Kasumi-1 (cell line): ENCODE measurements at places on chromosomes 12 and 14.

DNA sequence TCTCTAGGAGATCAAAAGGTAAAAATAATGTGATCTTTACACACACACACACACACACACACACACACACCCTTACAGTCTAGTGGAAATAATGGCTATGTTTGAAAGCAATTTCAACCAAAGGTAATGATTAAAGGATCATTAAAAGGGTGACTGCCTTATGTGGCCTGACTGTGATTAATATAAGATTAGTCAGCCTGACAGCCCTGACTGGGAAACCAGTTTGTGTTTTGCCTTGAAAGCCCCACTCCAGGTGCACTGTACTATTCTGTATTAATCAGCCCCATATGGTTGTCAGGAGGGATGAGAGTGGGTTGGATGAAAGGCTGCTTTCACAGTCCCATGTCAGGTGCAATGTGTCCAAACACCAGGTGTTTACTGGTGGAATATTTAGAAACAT lies 10.5 kb downstream of the RASSF9 start:
- DNase-seq, result no peak

GRCh38 chr14:86865934-86866333 lies 1127.0 kb downstream of the GALC start:
- no peak for DNase-seq

DNA sequence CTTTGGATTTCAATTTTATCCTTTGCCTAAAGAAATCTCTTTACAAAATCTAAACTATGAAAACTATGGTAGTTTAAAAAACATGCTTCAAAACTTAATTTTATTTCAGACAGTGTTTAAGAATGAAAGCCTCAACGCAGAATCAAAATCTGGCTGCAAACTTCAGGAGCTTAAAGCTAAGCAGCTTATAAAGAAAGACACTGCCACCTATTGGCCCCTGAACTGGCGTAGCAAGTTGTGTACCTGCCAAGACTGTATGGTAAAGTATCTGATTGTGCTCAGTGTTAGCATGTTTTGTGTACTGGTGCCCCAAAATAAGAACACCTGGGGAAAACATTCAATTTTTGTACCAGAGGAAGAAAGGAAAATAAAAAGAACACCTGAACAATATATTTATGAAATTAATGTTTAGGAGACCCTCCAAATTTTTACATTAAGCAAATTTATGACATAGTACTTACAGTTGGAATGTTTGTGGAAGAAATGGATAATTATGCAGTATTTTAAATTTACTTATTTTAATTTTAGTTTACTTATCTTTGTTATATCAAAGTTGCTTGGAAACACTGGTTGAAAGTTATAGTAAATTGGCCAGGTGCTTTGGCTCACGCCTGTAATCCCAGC lies 12.2 kb downstream of the UBR7 start:
- DNase-seq, result peak; percentile 72

- no peak for DNase-seq
Observed at GRCh38 chr14:53871951-53872350, 84.7 kb downstream of the BMP4 start.

DNA sequence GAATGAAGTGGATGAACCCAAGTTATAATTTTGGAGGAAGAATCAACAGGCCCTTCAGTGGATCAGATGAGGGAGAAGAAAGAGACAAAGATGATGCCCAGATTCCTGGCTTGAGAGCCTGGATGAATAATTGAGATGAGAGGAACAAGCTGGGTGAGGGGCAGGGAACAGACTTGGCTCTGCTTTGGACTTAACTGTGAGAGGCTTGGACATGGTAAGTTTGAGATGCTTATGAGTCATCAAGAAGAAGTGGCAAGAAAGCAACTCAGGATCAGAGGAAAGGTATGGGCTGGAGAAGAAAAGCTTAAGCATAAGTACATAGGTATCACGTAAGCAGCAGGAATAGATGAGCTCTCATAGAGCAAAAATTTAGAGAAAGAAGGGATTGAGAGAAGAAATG lies 55.3 kb downstream of the FIGNL2 start:
- DNase-seq, result no peak

- no peak for DNase-seq
Observed at GRCh38 chr12:6364044-6364374, 11.4 kb downstream of the SCNN1A start.

DNA sequence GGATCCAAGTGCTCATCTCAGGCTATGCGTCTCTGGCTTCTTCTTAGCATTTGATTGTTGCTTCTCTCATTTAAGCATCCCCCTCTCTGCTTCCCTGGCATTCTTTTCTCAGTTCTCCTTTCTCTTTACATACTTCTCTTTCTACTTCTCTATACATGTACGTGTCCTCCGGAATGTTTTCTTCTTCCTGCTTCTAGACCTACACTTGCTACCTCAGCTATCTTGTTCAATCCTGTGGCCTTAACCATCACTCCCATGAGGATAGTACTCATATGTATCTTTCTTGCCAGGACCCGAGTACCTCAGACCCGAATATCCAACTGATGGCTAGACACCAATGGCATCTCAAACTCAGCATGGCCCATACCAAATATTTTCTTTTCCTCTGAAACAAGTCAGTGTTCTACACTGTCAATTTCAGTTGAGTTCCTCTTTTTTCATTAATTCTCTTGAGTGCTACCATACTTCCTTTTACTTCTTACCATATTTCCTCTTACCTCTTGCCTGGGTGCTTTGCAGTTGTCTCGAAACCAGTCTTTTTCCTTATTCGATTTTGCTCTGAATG lies 115.1 kb upstream of the SLC38A2 start:
- DNase-seq, result peak; percentile 96

GRCh38 chr12:77615332-77615731 lies 215.4 kb upstream of the NAV3 start:
- no peak for DNase-seq

DNA sequence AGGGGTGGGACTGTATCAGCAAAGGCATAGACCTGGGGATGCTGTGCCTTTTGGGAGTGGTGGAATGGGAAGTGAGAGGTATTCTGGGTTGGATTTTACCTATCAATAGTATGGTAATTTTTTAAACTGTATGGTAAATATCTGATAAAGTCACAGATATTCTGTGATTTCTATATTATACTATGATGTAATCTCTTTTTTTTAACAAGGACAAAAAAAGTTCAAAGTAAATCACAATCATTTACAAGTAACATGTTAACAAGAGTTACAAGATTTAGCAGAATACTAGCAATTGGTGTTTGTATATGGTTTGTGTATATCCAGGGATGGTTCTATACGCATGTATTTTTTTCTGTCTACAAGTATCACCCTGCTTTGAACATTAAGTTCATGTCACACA lies 56.0 kb downstream of the BMAL2 start:
- DNase-seq, result no peak

DNA sequence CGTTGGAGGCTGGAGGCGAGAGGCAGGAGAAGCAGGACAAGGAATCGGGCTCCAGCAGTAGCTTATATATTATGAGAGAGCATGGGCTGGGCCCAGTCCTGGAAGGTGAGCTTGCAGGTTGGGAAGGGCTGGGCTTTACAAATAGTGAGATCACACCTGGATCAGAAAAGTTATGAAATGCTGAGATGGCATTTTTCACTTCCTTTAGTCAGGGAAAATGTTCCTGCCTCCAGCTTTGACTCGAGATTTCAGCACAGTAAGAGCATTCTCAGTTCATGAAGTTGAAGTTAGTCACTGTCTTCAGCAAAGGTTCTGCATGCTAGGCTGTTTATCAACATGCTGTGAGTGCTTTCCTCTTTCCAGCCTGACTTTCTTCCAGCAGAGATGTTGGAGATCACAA lies at the start of gene KRT6C:
Gene KRT6C, minus strand, starts transcription at position 38 of the 400 bp plus-strand sequence. CDS start 68 bp downstream, outside the sequence.
- DNase-seq, result no peak

DNA sequence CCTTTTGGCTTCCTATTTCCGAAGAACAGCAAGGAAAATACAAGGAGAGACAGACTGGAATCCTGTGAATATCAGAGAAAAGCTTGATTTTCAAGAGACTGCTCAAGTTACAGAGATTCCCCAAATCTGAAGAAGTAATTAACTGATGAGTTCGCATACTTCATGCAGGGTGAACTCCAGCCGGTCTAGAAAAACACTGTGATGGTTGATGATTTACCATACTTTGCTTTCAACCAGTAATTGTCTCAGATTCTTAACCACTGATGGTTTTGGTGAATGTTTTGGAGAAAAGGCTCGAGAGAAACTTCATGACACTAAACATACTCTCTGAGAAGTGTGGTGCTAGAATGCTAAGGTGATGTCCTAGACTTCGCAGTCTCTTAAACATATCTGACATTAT lies 4.4 kb upstream of the PLXNC1 start:
- no peak for DNase-seq

- DNase-seq, result no peak
Observed at GRCh38 chr12:117646520-117646919, 285.1 kb upstream of the NOS1 start.

GRCh38 chr12:46005151-46005797 lies 14.9 kb upstream of the SCAF11 start:
- peak; percentile 62 for DNase-seq
